Stimulated activated CD4-positive, alpha-beta T cell treated with anti-CD3 and anti-CD28 coated beads, Interleukin-12 subunit alpha, Interleukin-12 subunit beta, amount 100 ng/mL, for 24 hours (primary cell): ENCODE measurements at places on chromosomes 5 and 9.

DNA sequence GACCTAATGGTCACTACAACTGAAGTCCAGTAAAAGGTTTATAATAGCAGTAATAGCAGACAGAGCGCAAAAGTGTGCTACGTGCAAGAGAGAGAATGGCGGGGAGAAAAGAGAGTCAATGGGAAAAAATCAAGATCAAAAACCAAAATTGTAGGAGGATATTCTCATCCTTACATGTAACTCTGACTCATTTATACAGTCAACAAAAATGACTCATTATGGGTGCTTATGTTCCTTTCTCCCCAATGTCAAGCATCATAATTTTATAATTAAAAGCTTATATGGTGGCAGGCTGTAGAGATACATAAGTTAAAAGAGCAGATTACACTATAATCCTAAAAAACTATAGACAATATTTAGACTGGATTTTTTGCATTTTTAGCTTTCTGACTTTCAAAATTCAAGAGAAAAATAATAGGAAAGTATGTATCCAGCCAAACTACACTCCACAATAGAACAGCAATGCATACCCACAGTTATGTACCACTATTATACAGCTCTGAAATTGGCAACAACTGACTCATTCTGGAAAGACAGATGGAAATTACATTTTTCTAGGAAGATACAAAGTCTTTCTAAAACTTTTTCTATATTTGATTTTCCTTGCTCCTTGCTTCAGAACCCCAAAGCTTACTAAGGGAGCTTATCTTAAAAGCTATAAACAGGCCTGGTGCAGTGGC, 78.4 kb downstream of the PLPP1 start:
- no peak for DNase-seq

- DNase-seq, result no peak
Observed at GRCh38 chr5:67199859-67200258, 3.3 kb upstream of the CD180 start.

DNA sequence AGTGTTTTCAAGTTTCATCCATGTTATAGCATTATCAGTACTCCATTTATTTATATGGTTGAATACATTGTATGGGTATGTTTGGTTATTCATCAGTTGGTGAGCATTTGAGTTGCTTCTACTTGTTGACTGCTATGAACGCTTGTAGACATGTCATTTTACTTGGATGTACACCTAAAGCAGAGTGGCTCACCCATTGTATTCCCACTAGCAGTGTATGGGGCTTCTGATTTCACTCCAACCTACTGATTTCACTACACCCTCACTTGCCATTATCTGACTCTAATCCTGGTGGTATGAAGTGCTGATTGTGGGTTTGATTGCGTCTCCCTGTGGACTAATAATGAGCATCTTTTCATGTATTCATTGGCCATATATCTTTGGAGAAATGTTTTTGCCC, 9.5 kb downstream of the NPM1 start:
- no peak for DNase-seq

GRCh38 chr9:84542554-84542953, 127.0 kb upstream of the NTRK2 start:
- no peak for DNase-seq

GRCh38 chr9:110278080-110278707, 21.9 kb upstream of the TXN start:
- no peak for DNase-seq

DNA sequence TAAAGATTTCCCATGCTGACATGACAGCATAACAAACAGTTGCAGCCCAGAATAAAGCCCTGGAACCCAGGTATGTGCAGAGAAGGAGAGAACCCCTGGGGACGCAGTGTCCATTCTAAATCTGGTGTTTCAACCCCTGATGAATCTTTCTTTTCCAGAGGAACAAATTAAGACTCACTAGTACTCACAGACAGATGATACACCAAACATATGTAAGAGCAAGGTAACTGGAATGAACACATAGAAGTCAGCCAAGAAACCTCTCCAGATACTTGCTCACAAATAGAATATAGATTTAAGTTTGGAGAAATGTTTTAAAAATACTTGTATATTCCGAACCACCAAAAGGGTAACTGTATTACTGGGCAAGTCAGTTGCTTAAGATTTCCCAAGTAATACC, 130.8 kb upstream of the OTULINL start:
- no peak for DNase-seq

GRCh38 chr5:174735498-174736330, 11.3 kb downstream of the MSX2 start:
- DNase-seq, result no peak

GRCh38 chr5:34452170-34452828, 203.8 kb upstream of the RAI14 start:
- DNase-seq, result no peak

DNA sequence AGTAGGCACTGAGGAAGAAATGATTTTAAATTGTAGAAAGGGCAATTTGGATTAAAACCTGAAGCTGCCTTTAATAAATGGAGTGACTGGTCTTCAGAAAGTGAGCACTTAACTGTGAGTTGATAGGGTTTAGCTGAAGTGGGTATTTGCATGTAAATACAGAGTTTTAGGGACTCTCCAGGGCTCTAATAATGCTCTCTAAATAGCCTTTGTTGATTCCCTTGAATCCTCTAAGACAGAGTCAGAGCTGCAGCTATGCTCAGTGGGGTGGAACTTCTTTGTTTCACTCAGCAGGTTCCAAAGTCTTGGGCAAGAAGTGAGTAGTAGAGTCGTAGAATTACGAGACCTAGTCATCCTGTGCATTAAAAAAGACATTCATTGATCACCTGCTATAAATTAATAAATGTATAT, 21.4 kb downstream of the GLRA1 start:
- no peak for DNase-seq

GRCh38 chr9:93698140-93698908, 121.9 kb downstream of the PHF2 start:
- no peak for DNase-seq

DNA sequence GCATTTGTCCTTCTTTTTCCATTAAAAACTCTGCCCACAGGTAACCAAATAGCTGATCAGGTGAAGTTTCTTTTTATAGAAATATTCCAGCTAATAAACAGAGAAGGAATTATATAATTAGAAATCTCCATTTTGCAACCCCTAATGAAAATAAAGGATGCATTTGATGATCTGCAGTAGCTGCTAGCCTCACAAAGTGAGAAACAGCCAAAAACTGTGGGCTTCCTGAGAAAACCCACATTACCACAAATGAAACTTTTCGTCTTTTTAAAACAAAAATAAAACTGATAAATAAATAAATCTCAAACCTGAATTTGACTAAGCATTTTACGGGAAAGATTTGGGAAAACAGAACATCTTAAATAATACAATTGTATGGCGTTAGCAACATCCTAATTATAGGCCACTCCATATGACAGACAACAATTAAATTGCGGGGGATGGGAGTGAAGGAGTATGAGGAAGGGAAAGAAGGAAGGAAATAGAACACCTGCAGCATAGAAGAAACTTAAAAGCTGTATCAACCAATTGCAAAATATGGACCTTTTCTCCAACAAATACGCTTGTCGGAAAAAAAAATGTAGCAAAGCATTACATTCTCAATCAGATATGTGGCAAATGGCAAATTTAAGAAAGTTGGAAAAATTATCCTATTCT, 283.0 kb upstream of the ITGA1 start:
- DNase-seq, result no peak
